ENCODE measurements at places on chromosomes 2 and 18.

DNA sequence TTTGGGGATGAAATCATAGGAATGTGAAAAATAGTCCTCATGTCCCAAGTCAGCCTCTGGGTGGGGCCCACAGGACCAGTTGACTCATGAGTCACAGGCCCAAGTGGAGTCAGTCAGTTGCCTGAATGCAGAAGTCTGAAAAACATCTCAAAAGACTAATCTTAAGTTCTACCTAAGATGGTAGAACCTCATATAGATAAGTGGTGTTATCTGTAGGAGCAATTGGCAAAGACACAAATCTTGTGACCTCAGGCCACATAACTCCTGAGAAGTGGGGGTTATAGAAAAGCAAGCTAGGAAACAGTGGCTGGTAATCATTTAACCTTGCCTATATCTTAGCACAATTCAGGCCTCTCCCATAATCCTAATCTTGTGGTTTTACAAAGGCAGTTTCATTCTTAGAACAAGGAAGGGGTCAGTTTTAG, 257.1 kb upstream of the SPOPL start:
- DNase-seq: no peak

DNA sequence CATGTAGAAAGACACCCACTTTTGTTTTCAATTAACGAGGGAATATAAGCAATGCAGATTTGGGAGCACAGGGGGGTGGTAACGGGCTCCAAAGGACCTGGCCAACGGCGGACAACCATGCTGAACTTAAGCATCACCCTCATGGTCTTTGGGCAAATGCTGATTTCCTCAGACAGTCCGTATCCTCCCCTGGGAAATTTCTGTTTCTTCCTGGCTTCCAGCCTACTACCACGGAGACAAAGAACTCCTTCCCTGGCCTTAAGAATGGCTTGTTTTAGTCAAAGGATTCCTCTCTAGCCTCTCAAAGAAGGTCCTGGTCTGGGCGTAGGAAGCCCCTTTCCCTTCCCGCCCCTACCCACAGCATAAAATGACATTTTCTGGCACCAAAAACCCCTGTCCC, 34.3 kb downstream of the EN1 start:
- DNase-seq: no peak

- no peak for DNase-seq
Measured at GRCh38 chr2:134177351-134177931, 76.4 kb upstream of the MGAT5 start.

DNA sequence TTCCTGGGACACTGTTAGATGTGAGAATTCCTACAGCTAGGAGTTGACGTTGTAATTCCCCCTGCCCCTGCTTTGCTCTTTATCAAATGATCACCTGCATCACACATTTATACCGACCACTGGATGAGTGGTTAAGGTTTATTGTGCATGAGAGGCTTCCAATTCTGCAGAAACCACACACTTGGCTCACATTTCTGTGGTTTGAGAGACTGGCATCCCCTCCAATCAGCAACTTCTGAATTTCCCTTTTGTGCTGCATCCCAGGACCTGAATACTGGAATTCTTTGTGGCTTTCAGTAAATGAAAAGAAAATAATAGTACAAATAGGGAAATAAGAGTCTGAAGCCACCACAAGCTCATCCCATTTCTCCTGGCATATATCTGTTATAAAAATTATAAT, 628.7 kb upstream of the PIK3C3 start:
- no peak for DNase-seq

DNA sequence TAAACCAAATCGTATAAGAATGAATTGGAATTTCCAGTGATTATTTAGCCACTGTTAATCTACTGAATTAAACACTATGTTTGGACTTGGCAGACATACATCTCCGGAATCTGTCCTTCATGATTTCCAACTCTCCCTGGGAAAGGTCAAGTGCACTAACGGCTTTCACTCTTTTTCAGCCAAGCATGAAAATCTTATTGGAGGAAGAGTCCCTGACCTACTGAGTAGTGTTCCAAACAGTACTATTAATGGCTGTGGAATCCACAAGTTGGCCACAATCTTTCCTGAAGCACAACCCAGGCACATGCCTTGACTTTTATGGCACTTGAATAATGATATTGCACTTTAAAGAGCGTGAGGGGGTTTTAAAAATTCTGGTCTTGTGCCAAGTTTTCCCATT, 318.9 kb upstream of the RND3 start:
- no peak for DNase-seq

DNA sequence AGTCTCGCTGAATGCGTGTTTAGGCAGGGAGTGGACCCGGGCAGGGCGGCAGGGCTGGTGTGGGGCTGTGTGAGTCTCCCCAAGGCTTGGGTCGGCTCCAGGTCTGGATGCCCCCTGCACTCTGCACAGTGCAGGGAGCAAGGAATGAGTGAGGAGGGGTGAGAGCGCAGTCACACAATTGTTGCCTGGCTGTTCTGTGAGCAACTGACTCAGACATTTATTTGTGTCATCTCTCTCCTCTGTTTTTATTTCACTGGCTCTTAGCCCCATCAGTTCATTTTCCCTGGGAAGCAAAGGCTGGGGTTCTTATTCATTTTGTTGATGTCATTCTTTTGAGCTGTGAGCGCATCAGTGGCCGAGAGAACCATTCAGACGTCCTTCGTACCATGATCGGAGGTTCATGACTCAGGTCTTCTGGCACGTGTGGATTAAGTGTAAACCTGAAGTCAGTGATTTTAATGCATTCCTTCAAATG, 61.1 kb downstream of the GATA6 start:
- no peak for DNase-seq

GRCh38 chr2:8141079-8141707, 540.7 kb upstream of the ID2 start:
- DNase-seq: no peak

- DNase-seq: no peak
Measured at GRCh38 chr2:25227576-25227975, 59.2 kb upstream of the POMC start.

DNA sequence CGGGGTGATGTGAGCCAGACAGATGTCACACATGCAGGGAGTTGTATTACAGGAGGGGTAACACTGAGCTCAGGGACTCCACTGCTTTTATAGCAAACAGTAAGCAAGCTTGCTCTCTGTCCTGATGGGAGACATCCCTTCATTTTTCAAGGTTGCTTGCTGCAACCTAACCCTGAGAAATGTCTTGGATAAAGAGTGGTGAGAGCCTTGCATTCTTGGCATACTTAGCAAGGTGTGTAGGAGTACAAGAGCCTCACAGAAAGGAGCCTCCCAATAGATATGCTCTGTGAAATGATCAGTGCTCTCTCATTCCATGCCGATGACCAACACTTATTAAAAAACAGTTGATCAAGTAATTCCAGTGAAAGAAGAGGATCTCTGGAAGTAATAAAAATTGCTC, 8.1 kb downstream of the PFN4 start:
- DNase-seq: no peak

- no peak for DNase-seq
Measured at GRCh38 chr2:118442996-118443553, 354.8 kb downstream of the INSIG2 start.

DNA sequence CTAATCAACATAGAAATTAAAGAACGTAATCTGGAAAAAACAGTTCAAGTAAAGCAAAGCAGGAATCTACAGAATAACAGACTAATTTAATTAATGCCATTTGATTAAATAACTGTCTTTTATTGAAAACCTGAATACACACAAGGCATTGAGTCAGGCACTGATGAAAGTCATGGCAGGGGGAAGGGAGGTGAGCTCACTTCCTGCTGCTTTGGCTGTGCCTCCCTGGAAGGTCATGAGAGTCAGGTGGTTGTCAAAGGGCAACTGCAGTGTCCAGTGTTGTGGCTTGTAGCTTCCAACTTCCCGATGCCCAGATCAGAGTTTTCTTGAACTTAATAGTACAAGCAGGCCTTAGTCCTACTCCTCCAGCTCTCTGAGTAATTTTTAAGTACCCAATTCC, 180.9 kb downstream of the PID1 start:
- no peak for DNase-seq

DNA sequence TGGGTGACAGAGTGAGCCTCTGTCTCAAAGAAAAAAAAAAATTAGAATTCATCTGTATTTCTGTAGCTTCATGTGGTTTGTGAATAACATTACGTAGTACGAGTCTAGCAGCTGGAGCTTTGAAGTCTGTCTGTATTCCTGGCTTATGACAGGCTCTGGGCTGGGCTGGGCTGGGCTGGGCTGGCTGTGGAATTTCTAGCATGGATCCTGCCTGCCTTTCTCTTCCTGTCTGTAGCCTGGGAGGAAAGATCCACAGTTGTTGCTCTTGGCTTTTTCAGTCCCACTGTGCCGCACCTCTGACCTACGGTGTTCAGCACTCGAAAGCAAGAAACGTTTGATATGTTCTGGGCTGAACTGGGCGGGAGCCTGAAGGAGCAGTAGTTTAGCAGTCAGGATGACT, 55.4 kb downstream of the BOLA3 start:
- no peak for DNase-seq

GRCh38 chr2:96103761-96104486, 12.4 kb downstream of the ADRA2B start:
- no peak for DNase-seq

- DNase-seq: no peak
Measured at GRCh38 chr2:157748371-157749142, 119.9 kb upstream of the ACVR1C start.

DNA sequence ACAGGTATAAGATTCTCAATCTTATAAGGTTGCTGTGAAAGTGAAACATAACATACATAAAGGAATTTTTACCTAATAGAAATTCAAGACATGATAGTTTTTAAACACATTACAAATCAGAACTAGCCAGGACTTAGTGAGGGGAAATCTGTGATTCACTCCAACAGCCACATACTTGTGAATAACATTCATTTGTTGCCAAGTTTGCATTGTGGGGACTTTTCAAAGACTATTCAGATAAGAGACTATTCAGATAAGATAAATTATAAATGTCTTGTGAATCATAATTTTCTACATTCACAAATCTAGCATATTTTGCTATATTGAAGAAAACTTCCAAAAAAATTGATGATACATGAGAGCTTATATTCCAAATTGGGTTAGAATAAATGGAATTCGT, 345.3 kb upstream of the CDH20 start:
- no peak for DNase-seq

GRCh38 chr18:23857756-23858155, 156.8 kb upstream of the TTC39C start:
- DNase-seq: no peak

DNA sequence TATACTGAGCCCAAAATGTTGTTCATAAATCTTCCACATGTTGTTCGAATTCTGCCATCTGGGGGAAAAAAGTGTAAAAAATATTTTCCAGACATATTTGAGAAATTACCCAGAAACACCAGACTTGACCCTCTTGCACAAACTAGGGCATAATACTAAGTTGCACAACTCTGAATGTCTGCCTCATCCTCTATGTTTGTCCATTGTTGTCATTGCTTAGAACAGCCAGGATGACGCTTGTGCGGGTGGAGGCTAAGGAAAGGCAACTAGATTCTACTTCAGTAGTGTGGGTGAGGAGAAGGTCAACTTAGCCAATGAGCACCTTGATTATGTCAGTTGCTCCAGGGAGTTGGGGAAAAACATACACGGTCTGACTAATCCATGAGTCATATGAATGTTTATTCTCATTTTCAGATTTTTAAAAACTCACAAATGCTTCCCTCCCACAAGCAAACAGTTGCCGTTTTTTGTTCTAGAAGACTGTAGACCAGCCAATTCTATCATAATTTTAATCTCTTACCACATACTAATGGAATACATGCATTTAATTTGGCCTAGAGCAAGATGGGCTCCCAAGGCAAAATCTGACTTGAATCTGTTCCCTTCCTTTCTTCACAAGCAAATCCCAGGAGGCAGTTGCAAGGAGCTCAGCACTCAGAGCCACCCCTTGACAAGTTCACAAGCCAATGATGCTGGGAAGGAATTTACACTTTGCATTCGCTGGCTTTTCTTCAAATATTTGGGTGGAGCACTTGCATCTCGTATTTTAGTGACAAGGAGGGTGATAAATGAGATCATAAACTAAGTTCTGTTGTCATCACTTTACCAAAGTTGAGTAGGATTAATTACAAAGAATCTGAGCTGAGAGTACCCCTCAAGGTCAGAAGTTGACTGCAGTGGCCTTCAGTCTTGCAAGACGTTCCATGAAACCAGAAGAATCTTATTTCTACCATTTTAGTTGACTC, 163.2 kb upstream of the TWIST2 start:
- no peak for DNase-seq

GRCh38 chr2:102046135-102046986, 54.6 kb downstream of the IL1R2 start:
- no peak for DNase-seq

DNA sequence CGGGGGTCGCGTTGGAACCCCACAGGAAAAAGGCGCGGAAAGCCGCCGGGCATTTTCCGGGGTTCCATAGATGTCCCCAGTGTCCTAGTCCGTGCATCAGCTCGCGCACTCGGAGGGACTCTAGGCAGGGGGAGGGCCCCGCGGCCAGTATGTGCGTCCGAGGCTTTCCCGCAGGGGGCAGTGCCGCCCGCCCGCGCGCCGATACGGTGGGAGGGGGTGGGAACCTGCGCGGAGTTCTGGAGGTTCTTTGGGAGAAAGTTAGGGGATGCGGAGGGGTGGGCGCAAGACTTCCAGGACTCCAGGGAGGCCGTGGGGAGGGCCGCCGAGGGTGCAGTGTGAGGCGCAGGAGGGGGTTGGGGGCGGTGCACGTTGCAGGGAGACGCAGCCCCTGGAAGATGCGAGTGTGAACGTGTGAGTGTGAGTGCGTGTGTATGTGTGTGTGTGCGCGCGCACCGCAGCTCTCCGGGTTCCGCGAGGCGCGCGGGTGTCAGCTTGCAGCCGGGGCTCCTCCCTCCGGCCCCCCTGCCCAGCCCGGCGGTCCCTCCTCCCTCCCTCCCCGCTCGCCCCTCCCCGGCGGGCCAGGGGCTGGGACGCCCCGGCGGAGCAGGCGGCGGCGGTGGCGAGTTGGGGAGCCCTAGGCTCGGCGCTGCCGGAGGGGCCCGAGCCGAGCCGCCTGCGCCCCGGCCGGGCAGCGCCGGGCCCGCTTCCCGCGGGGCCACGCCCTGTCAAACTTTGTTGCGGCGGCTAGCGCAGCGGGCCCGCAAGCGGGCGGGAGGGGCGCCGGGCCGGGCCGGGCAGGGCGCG, at the start of gene TCF7L1:
TCF7L1 (plus strand) TSS at position 559 of the 804 bp plus-strand sequence. CDS start 293 bp downstream, outside the sequence.
- peak; percentile 41 for DNase-seq

- DNase-seq: peak; percentile 43
Measured at GRCh38 chr2:147197754-147198483, 646.9 kb upstream of the ACVR2A start.

- DNase-seq: no peak
Measured at GRCh38 chr2:172927641-172928357, 147.8 kb upstream of the MAP3K20 start.

- DNase-seq: no peak
Measured at GRCh38 chr2:134413430-134413829, 159.6 kb downstream of the MGAT5 start.

DNA sequence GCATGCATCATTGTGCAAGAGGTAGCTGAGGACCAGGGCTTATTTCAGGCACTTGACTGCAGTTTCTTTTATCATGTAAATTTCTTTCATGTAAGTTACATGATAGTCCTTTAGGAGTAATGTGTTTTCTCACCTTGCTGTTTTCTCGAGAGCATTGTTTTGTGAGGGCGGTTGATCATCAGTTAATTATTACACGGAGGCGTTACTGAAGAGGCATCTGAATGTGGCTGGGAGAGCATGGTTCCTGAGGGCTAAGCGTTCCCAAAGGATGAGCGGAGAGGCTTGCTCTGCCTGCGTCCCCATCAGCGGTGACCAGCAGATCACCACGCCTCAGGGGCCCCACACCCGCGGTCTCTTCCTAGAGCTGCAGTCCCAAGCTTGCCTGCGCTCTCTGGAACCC, 156.1 kb upstream of the NFATC1 start:
- DNase-seq: no peak

GRCh38 chr2:190534310-190535120, at the start of gene NEMP2:
TSS of gene NEMP2 (minus strand) at chr2:190534722. CDS start at chr2:190534655, 67 bp downstream.
- peak; percentile 83 for DNase-seq

GRCh38 chr2:112933261-112933660, 22.3 kb downstream of the IL37 start:
- DNase-seq: no peak

Data from NCI-H2171 (cell line).